Liver (tissue), 10 donors: ENCODE measurements at places on chromosomes 16 and 17. TPM values are rescaled to one million over a fixed set of nuclear protein-coding genes. Genes with fewer than 3 reads are reported as not detected.

The RHBDF1 gene
- 1.8 TPM for polyA plus RNA-seq

The MYH2 gene
- not detected for polyA plus RNA-seq

The FNDC8 gene
- polyA plus RNA-seq: not detected

The UNC13D gene
- polyA plus RNA-seq: 2.1 TPM

The SCGB1C2 gene
- not detected for polyA plus RNA-seq

The KRTAP9-8 gene
- polyA plus RNA-seq: not detected

The LGALS9 gene
- 6.1 TPM for polyA plus RNA-seq

The ITGB4 gene
- polyA plus RNA-seq: 1.4 TPM

The TMC8 gene
- 1.3 TPM for polyA plus RNA-seq

The SEPTIN12 gene
- polyA plus RNA-seq: not detected

- peaks cover 29% of the 10 kb centered on the region for H3K4me1 ChIP-seq
- no peaks in the 10 kb centered on the region for H3K27me3 ChIP-seq
- no peak overlapping the region for H3K27ac ChIP-seq
- DNase-seq: no peak
- H3K4me3 ChIP-seq: no peak overlapping the region
These were observed 8.2 kb downstream of the SPAG7 start for GRCh38 chr17:4959261-4959965.

DNA sequence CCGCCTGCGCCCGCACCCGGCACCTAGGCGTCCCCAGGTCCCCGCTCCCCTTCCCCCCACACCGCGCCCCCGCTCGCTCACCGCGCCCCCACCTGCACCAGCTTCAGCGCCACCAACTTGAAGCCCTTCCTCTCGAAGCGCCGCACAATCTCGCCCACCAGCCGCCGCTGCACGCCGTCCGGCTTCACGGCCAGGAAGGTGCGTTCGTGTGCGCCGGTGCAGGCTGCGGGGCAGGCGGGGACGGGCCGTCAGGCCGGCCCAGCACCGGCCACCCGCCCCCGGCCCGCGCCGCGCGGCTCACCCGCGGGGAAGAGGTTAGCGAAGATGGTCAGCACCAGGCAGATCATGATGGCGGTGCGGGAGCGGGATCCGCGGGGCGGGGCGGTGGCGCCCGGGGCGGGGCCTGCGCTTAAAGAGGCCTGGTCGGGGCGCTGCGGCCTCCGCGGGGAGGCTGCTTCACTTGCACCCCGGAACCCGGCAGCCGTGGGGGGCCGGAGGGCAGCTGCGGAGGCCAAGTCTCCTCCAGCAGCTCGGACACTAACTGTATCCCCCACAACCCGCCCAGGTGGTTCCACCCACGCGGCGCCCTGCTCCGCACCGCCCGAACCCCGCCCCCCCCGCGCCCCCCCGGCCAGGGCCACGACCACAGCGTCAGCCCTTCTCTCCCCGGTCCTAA lies at the start of gene NME3:
Gene NME3, minus strand, starts transcription at position 356 of the 676 bp plus-strand sequence. Its CDS starts 9 bp downstream, at position 347.
- H3K36me3 ChIP-seq: peaks cover 10% of the 10 kb centered on the region
- peak within 1 kb of the TSS; percentile 78 for H3K4me3 ChIP-seq
- DNase-seq: peak; percentile 87
- H3K4me1 ChIP-seq: peaks cover 50% of the 10 kb centered on the region

DNA sequence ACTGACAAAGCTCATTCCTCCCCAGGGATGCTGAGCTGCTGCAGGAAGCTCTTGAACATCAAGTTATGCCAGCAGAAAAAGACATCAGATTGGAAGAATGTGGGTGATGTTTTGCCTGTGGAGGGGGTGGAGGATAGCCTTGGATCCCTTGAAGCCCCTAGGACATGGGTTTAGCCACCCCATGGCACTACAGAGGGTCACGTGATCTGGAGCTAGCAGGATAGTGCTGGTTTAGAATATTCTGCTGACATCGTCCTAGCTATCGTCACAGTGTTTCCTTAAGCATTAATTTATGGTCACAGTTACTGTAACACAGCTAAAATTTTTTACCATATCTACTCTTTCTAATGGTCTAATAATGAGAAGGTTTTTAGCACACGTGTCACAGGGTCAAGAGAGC lies 20.2 kb upstream of the MON1B start:
- no peaks in the 10 kb centered on the region for H3K27me3 ChIP-seq
- no peak for DNase-seq
- H3K4me3 ChIP-seq: no peak overlapping the region
- H3K4me1 ChIP-seq: no peaks in the 10 kb centered on the region
- no peak overlapping the region for H3K27ac ChIP-seq
- no peaks in the 10 kb centered on the region for H3K36me3 ChIP-seq

DNA sequence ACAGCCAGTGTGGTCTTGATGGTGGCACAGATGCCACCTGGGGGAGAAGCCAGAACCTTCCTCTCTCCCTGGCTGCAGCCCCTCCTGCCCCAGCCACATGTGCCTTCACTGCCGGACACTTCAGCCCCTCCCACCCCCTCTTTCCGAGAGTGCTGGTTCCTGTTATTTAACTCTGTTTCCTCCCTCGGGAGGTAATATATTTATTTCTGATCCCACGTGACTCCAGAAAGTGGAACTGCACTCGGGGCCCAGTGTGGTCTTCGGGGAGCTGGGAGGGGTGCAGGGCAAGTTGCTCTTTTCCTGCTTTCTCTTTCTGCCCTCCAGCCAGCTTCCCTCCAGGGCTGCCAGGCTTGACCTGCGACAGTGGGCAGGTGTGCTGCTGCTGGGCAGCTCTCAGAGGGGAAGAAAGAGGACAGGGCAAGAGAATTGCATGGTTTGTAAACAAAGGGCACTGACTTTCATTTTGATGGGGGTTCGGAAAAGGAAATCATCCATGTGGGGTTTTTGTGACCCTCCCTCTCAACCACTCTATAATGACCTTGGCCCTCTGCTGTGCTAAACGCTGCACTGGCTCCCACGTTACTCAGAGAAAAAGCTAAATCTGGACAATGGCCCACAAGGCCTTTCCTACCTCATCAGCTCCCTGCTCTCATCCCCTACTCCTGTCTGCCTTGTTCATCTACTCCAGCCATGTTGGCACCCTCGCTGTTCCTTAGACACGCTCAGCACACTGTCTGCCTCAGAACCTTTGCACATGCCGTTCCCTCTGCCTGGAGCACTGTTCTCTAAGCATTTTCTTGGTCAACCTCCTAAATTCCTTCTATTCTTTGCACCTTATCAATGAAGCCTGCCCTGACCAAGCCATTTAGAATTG lies 8.2 kb upstream of the CIITA start:
- H3K27ac ChIP-seq: no peak overlapping the region
- peaks cover 2% of the 10 kb centered on the region for H3K4me1 ChIP-seq
- H3K36me3 ChIP-seq: no peaks in the 10 kb centered on the region
- no peak for DNase-seq
- H3K27me3 ChIP-seq: no peaks in the 10 kb centered on the region

DNA sequence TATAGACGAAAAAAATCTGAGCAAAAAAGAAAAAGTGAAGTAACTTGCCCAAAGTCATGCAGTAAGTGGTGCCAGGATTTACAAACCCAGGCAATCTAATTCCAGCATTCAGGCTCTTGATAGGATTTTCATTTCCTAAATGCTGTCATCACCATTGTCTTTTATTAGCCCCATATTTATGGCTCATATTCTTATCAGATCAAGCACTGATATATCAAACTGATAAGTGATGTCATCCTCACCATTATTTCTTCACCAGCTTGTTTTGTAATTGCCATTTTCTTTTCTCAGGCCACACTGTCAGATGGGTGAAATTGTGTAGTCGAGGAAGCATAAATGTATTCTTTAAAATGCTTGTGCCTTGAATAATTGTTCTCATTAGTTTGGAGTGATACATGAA lies 1.3 kb downstream of the RAD51C start:
- H3K4me3 ChIP-seq: no peak overlapping the region
- H3K36me3 ChIP-seq: no peaks in the 10 kb centered on the region
- H3K4me1 ChIP-seq: peaks cover 13% of the 10 kb centered on the region
- no peak overlapping the region for H3K27ac ChIP-seq
- H3K27me3 ChIP-seq: no peaks in the 10 kb centered on the region
- DNase-seq: no peak

GRCh38 chr16:68270353-68270752 lies 6.0 kb downstream of the SLC7A6 start:
- H3K27me3 ChIP-seq: no peaks in the 10 kb centered on the region
- no peak for DNase-seq
- H3K4me3 ChIP-seq: no peak overlapping the region
- H3K27ac ChIP-seq: no peak overlapping the region
- H3K36me3 ChIP-seq: no peaks in the 10 kb centered on the region

DNA sequence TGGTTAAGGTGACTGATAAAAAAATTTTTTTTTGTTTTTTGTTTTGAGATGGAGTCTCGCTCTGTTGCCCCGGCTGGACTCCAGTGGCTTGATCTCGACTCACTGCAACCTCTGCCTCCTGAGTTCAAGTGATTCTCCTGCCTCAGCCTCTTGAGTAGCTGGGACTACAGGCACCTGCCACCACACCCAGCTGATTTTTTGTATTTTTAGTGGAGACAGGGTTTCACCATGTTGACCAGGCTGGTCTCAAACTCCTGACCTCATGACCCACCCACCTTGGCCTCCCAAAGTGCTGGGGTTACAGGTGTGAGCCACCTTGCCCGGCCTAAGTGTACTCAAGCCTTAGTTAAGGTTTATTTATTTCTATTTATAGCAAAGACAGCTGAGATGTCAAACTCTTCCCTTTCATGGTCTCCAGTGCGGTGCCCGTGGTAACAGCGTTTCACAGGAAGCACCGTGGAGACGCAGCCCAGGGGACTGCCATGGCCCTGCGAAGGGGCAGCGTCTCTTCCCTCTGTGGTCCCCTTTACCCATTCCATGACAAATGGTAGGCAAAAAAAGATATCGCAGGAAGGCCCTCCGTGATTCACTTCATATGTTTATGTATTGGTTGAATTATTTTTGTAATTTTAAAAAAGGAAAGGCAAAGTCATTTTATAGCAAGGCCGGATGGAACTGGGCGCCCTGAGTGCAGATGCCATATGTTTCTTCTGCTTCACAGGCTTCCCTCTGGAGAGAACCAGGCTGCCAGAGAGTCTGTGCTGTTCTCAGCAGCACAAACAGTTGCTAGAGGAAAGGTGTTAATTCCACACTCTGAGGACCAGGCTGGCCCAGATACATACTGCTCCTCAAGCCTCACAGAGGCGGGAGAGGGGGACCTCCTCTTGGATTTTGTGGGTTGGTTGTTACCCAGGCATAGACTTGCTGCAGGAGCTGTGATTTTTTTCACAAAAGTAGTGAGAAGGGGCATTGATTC lies 29.2 kb downstream of the DDX19A start:
- peaks cover 29% of the 10 kb centered on the region for H3K36me3 ChIP-seq
- no peak overlapping the region for H3K4me3 ChIP-seq
- no peaks in the 10 kb centered on the region for H3K27me3 ChIP-seq
- peaks cover 6% of the 10 kb centered on the region for H3K4me1 ChIP-seq

DNA sequence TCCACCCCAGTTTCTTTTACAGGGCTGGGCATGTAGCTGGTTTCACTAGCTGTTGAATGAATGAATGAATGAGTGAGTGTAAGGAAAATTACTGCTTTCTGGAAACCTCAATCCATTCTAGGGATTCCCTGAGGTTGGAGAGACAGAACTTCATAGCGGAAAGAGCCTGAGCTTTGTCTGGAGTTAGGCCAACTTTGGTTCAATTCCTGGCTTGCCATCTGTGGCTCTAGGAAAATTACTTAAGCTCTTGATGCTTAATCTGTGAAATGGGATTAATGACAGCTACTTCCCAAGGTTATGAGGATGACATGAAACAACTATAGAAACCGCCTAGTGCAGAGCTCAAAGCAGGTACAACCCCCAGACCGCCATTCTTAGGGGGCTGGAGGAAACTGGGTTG lies 76.3 kb upstream of the AXIN2 start:
- H3K27ac ChIP-seq: no peak overlapping the region
- H3K36me3 ChIP-seq: no peaks in the 10 kb centered on the region
- H3K27me3 ChIP-seq: no peaks in the 10 kb centered on the region
- DNase-seq: no peak
- H3K4me1 ChIP-seq: peaks cover 2% of the 10 kb centered on the region

GRCh38 chr16:81625544-81626153 lies 153.4 kb upstream of the PLCG2 start:
- peak overlapping the region; percentile 32 for H3K27ac ChIP-seq
- no peaks in the 10 kb centered on the region for H3K27me3 ChIP-seq
- no peaks in the 10 kb centered on the region for H3K36me3 ChIP-seq
- DNase-seq: no peak
- peaks cover 9% of the 10 kb centered on the region for H3K4me1 ChIP-seq

GRCh38 chr17:78001612-78002011 lies 43.1 kb downstream of the TNRC6C start:
- no peaks in the 10 kb centered on the region for H3K27me3 ChIP-seq
- H3K4me1 ChIP-seq: no peaks in the 10 kb centered on the region
- H3K4me3 ChIP-seq: no peak overlapping the region
- no peak overlapping the region for H3K27ac ChIP-seq

GRCh38 chr16:47866423-47866822 lies 289.4 kb downstream of the ABCC12 start:
- H3K36me3 ChIP-seq: no peaks in the 10 kb centered on the region
- H3K4me3 ChIP-seq: no peak overlapping the region
- no peak for DNase-seq
- no peaks in the 10 kb centered on the region for H3K4me1 ChIP-seq
- no peak overlapping the region for H3K27ac ChIP-seq

GRCh38 chr17:48748718-48749566 lies 20.4 kb upstream of the HOXB13 start:
- H3K36me3 ChIP-seq: no peaks in the 10 kb centered on the region
- DNase-seq: no peak
- no peak overlapping the region for H3K4me3 ChIP-seq
- H3K27me3 ChIP-seq: peaks cover 56% of the 10 kb centered on the region

DNA sequence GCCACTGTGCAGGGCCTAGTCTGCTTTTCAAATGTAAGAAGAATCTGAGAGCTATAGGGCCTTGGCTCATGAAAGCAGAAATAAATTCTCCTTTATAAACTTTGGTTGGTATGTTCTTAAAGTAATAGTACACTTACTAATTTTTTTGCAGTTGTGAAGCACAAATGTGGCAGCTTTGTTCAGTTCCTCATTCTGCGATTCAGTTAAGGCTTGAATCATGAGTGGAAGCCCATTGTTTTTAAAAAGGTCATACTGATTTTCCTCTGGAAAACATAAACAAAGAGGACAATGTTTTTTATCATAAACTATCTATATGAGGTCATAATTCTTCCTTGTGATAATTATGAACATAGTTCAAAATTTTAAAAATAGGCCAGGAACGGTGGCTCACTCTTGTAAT lies 23.6 kb upstream of the DYNC1LI2 start:
- no peak for DNase-seq
- no peak overlapping the region for H3K4me3 ChIP-seq
- H3K4me1 ChIP-seq: no peaks in the 10 kb centered on the region
- no peaks in the 10 kb centered on the region for H3K27me3 ChIP-seq

DNA sequence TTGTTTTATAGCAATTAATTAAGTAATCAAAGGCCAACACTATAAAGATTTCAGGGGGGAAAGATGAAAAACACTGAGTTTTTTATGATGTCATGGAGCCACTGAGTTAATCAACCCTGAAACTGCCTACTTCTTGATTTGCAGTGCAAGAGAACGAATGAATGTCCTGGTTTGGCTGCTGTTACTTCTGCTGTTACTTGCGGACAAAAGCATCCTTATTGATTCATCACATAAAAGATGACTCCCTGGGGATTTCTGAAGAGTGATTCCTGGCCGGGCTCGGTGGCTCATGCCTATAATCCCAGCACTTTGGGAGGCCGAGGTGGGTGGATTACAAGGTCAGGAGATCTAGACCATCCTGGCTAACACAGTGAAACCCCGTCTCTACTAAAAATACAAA lies 10.9 kb upstream of the SPNS3 start:
- no peaks in the 10 kb centered on the region for H3K4me1 ChIP-seq
- no peaks in the 10 kb centered on the region for H3K27me3 ChIP-seq
- no peak for DNase-seq
- no peak overlapping the region for H3K27ac ChIP-seq

- H3K27me3 ChIP-seq: no peaks in the 10 kb centered on the region
- DNase-seq: no peak
- no peaks in the 10 kb centered on the region for H3K4me1 ChIP-seq
- no peak overlapping the region for H3K27ac ChIP-seq
- peaks cover 36% of the 10 kb centered on the region for H3K36me3 ChIP-seq
These were observed 73.8 kb downstream of the C17orf58 start for GRCh38 chr17:67922503-67922902.
